ENCODE measurements at places on chromosomes 7 and 10.

DNA sequence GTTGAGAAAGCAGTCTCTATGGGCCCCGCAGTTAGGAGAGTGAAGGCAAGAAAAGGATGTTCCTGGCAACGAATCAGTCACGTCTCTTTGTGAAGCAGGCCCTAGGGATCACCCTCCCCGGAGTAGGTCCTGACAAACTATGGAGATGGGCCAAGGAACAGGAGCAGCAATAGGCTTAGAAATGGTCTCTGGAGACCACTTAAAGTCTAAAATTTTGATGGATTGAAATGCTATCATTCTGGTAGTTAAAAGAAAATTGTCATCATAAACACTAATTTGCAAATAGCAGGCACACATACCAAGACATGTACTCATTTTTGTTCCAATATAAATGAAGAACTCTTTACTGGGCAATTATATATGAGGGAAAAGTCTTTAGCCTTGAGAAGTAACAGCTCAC is 123.5 kb downstream of the ITGB8 start:
- DNase-seq: no peak

DNA sequence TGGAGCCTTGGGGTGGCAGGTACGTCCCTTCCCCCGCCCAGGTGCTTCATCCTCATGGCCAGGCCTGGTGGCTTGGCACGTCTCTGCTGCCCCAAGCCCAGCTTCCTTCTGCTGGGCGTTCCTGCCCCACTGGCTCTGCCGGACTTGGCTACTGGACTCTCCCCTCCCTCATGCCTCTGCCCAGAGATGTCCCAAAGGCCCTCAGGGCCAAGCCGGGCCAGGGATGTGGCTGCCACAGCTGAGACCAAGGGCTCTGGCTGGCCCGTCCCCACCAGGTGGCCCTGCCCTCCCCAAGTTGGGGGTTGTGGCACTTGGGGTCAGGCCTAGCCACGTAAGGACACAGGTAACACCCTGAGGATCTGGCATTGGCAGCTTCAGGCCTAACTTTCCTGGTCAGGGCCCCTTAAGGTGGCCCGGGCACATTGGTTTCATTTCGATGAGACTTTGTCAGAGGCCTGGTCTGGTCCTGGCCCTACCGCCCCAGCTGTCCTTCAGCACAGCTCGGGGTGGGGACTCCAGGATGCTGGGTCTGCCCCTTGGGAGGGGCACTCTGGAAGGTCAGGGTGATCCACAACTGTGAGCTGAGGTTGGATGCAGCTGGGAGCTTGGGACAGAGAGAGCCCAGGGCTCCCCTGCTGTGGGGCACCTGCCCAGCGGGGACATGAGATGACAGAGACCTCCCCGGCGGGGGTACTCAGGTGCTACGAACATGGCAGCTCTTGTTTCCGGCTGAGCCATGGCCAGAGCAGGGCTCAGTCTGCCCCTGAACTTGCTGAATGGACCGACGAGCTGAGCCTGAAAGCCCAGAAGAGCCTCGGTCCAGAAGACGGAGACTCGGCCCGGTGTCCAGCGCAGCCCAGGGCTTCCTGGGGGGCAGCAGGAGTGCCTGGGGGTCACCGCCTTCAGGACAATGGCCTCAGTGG is 2.9 kb downstream of the BHLHA15 start:
- DNase-seq: no peak

GRCh38 chr10:43199684-43200537 is 61.7 kb downstream of the CSGALNACT2 start:
- DNase-seq: no peak

GRCh38 chr10:25026463-25026862 is 10.1 kb downstream of the THNSL1 start:
- DNase-seq: no peak

- DNase-seq: no peak
Measured at GRCh38 chr10:129966889-129967578, 3.0 kb upstream of the EBF3 start.

DNA sequence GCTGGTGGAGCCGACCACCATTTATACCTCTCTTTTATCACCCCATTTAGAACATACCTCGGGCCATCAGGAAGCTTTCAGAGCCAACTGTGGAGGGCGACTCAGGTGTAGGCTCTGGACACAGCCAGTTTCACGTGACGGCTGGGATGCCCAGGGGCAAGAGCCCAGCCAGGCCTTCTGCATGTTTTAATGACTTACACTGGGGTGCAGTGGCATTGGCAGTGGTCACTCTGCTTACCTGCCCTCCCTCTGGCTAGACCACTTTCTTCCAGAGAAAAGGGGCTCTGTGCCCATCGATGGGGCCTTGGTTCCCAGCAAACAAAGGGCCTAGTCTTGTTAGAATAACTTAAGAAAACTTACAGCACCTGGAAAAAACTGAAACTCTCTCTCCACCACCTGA is 50.0 kb downstream of the PNLIPRP2 start:
- no peak for DNase-seq

DNA sequence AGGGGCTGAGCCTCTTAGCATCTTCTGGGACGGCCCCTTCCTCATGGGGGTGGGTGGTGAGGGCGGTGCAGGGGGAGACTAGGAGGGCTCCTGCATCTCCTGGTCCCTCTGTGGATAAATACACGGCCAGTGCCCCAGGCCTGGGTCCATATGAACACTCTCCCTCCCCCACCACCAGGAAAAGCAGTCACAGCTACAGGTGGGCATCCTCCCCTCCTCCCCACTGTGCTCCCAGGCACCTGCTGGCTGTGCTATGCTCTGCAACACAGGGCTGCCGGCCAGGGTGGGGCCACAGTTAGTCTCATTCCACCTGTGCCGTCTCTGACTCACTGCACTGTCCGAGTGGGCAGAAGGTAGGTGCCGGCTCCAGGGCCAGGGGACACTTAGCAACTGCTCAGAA is 87.3 kb upstream of the INSIG1 start:
- no peak for DNase-seq

GRCh38 chr10:99761365-99761764 is 21.1 kb upstream of the ABCC2 start:
- no peak for DNase-seq

GRCh38 chr7:156379324-156380070 is 261.1 kb upstream of the RNF32 start:
- DNase-seq: no peak

- no peak for DNase-seq
Measured at GRCh38 chr7:85039196-85039923, 147.5 kb downstream of the SEMA3D start.

GRCh38 chr7:94590526-94591162 is 65.3 kb downstream of the SGCE start:
- DNase-seq: no peak

DNA sequence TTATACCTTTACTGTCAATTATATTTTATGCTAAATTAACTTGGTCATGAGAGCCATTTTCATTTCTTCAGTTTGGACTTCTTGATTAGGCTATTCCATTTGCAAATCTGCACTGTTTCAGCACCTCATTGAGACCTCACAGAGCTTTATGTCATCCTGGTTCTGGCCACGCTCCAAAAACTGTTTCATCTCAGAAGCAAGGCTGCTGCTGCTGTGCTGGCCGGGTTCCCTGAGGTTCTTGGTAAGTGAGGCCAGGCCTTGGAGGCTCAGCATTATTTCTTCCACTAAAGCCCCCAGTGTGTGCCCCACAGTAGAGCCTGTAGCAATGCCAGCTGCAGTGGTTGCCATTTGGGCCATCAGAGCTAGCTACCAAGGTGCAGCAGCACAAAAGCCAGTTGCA is 7.8 kb upstream of the ZNF485 start:
- no peak for DNase-seq

- no peak for DNase-seq
Measured at GRCh38 chr10:129936266-129936922, 27.7 kb downstream of the EBF3 start.

DNA sequence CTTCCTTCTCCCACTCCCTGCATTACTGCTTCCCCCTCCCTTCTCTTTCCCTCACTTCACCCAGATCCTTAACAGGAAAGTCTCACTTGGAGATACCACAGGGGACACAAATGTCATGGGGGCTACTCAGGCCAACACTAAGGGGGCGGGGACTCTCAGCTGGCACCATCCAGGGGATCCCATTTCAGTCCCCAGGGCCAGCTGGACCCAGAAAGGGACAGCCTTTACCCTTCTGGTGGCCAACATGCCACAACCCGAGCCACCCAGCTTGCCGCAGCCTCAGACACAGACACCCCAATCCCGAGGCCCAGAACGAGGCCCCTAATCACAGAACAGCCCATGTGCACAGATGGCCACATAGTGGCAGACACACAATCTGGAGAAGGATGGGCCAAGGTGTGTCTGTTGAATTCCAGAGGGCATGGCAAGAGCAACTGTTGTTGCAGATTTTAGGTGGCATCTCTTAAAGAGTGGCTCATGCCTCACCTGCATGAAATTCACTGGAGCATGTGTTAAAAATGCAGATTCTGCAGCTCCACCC is 5.6 kb downstream of the CAMK2G start:
- no peak for DNase-seq

DNA sequence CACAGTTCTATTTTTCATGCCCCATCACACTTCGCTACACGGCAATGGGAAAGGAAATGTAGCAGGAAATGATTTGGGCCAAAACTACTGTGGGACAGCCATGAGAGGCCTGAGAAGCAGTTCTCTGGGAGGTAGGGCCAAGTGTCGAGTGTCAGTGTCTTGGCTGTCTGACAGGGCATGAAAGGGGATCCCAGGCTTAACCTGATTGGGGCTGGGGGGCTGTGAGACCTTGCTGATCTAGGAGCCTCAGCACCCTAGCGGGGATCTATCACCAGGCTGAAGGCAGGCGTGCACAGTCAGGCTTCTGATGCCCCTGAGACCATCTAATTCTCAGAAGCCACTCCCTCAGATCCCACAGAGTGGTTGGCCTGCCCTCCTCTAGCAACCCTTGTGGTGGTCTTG is 58.2 kb upstream of the SLC25A13 start:
- DNase-seq: no peak

DNA sequence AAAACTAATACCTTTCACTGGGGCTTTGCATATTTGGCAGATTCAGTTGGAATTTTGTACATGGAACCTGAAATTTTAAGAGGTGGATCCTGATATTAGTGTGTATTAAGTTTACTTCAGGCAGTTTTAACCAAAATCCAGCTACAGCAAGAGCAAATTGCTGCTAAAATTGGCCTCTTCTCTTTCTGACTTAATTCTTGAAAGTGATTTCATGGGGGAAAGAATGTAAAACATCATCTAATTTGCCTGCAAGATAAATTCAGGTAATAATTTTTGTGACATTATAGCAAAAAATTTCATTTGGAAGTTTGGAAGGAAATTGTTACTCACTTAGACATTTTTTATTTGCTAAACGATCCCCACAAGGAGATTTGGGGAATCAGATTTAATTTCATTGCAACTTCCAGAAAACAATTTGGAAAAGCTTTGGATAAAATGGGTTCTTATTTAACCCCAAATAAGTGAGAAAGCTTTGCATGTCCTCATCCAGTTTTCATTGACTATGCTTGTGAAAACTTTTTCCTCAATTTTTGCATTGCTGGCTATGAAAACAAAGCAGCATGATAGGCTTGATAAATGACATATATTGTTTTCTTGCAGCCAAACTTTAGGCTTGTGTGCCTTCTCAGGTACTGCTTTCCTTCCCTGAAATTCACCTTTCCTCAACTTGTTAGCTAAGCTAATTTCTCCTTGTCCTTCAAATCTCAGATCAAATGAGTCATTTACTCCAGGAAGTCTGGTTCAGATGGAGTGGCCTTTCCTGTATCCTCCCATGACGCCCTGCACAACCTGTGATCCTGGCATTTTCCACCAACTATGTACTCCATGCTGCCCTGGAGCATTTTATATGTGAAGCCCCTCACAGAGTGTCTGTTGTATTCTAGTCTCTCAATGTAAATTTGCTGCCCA is 27.4 kb upstream of the ZNF438 start:
- no peak for DNase-seq

DNA sequence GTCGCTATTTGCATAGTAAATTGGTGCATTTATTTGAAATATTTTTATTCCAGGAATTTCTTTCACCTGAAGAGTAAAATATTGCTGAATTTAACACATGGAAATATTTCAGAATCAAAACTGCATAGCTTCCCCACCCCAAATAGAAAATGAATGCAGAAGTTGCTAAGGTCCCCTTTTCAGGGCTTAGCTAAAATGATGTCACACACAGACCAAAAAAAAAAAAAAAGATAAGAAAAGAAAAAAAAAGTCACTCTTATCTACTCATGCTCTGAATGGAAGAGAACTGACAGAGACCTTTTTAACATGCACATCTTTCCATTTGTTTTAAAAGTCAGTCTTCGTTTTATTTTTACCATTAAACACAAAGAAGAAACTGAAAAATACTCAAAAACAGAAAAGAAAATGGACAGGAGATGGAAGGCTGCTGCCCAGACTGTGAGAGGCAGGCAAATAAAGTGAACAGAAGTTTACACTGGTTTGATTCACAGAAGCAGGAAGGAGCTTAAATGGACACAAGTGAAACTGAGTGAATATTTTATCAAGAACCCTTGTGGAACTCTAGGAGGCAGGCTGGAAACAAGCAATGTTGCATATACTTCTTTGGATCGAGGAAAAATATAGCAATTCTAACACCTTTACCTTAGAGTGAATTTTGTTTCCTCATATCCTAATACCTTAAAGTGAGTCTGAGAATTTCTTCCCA is 32.0 kb downstream of the PSMC2 start:
- no peak for DNase-seq

Data from stimulated activated CD4-positive, alpha-beta T cell treated with anti-CD3 and anti-CD28 coated beads, TNF-alpha, amount 100 ng/mL, for 48 hours (primary cell).